ENCODE measurements at places on chromosomes 2 and 18. TPM values are rescaled to one million over a fixed set of nuclear protein-coding genes. Genes with fewer than 3 reads are reported as not detected.
A peak's percentile ranks its signal among the peaks of the same experiment; 100 is the strongest.

GRCh38 chr18:51345848-51346391, 148.4 kb upstream of the MEX3C start:
- DNase-seq, result no peak

GRCh38 chr18:9552616-9553015, 61.7 kb downstream of the PPP4R1 start:
- no peak for DNase-seq

GRCh38 chr2:196274387-196274809, 103.0 kb upstream of the STK17B start:
- DNase-seq, result no peak

- no peak for DNase-seq
These were observed 40.7 kb downstream of the TCF7L1 start for GRCh38 chr2:85173909-85174308.

DNA sequence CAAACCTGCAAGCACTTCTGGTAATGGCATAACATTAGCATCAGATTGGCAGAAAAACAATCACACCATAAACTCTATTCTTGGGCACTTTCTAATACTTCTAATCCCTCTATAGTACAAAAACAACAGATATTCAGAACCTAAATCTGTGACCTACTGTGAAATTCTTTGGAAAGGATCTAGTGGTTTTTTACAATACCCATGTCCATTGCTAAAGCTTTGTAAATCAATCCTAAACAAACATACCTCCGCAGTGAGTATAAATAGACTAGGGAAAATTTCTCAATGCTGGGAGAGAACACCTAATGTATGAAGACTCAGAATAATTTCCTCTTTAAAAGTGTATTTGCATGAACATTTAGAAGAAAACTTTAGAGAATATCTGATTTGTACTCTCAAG, 1098.5 kb upstream of the DDX18 start:
- no peak for DNase-seq

DNA sequence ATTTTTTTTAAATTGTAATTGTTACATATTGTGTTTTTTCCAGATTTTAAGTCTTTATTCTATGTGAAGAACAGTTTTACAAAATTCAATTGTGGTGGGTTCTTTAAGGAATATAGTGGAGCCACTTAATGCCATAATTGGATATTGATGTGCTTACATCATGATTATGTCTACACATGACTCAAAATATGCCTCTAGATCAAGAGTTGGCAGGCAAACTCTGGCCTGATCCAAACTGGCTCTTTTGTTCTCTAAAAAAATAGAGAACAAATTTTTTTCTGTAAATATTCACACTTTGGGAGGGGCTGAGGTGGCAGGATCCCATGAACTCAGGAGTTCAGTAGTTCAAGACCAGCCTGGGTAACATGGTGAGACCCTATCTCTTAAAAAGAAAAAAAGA, 8.3 kb downstream of the EHBP1 start:
- no peak for DNase-seq

DNA sequence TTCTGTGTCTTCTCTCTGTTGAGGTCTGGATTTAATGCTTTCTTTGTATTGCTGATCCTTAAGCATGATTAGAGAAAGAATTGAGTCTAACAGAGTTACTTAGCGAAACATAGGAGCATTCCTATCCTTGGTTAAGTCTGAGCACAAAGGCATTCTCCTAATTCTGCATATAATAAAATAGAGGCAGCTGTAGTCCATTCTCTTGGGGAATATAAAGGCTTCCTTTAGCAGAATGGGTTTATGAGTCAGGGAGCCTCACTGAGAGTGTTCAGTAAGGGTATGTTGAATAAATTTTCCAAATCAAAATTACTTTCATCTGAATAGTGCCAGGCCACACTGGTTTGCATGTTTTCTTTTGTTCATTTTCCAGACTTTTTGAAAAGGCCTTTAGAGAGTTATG, 101.5 kb downstream of the GALNT1 start:
- DNase-seq, result no peak

- no peak for DNase-seq
These were observed 243.2 kb upstream of the BOD1L2 start for GRCh38 chr18:56903686-56904085.

DNA sequence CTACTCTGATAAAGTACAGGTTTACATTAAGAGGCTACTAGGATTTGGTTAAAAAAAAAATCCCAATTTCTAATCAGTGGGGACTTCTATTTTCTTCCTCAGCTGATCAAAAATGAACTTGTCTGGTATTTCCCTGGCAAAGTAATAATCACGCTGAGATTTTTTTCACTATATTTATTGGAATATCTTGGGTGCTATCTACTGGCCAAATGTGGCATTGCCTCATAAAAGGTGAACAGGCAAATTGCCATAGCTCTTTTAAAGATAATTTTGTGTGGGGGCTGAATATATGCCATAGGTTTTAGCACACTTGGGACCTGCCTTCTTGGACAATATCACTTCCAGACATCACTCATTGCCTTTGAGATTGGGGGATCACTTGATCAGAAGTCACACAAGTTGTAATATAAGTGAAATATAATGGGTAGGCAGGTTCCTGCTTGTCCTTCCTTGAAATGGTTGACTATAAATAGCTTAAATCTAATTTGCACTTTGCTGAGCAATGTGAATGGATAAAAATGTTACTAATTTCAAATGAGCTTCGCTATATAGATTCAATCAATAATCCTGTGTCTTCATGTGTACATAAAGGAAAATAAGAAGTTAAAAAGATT, 7.0 kb upstream of the NXPH2 start:
- DNase-seq, result no peak

DNA sequence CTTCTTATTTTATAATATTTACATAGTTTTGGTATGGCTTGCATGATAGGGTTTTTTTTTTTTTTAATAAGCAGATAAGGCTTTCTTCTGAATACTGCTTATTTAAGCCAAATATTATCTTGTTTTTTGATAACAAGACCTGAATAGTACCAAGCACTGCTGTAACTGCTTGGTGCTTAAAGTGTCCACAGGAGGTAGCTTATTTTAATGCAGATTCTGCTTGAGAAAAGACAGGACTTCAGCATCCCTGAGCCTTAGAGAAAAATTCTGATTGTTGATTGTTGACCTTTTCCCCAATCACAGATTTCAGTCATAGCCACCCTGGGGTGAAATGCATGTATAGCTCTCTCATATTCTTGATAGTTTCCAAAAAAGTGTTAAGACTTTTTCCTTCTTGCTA, 336.4 kb downstream of the CTNNA2 start:
- no peak for DNase-seq

DNA sequence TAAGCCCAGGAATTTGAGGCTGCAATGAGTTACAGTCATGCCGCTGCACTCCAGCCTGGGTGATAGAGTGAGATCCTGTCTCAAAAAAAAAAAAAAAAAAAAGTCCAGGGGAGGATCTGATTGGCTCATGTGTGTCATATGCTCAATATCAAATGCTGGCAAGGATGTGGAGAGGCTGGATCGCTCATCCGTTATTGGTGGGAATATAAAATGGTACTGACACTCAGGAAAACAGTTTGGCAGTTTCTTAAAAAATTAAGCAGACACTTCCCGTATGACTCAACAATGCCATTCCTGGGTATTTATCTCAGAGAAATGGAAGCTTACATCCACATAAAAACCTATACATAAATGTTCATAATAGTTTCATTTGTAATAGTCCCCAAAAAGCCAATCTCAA, 68.9 kb downstream of the MEX3C start:
- DNase-seq, result no peak

DNA sequence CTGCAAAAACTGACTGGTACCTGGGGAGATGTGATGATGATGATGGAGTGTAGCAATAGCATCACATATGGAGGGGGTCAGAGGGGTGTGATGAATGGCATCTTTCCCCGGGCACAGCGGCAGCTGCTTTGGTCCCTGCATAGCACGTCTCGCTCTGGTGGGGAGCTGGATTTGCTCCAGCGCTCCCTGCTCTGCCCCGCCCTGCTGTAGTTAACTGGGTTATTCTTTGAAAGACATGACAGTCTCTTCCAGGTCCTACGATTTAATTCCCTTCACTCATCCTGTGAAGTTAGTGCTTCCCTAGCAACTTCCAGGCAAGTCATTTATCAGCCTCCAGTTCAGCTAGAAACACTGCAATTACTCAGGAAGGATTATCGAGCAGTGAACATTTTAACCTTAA, 463.1 kb downstream of the TSN start:
- DNase-seq, result no peak

DNA sequence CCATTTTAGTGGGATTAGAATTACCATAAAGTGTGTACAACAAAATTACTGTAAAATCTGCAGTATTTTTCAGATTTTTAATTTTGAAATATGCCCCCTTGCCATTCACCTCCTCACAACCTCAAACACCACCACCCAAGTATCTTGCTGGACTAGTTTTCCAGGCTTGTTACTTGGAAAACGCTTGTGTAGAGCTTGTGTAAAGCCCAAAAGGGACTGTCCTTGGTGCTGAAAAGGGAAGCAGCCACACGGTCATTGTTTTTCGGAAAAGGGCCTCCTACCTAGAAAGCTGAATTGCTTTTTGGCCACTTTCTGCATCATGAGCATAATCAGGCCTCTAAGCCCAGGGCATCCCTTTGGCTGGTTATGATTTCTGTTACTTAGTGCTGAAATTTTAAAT, 563.4 kb downstream of the LRRTM4 start:
- DNase-seq, result no peak

DNA sequence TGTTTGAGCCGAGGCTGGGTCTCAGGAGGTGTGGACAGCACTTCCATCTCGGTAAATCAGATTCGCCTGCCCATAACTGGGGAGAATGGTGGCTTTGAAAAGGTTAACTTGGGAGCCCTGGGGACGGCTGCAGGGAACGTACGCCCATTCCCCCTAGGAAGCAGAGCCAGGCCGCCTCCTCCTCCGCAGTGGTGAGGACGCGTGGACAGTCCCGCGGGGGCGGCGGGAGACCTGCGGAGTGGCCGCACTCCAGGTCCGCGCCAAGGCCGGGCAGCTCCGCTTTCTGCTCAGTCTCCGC, 845 bp upstream of the MYCN start:
- DNase-seq, result no peak

DNA sequence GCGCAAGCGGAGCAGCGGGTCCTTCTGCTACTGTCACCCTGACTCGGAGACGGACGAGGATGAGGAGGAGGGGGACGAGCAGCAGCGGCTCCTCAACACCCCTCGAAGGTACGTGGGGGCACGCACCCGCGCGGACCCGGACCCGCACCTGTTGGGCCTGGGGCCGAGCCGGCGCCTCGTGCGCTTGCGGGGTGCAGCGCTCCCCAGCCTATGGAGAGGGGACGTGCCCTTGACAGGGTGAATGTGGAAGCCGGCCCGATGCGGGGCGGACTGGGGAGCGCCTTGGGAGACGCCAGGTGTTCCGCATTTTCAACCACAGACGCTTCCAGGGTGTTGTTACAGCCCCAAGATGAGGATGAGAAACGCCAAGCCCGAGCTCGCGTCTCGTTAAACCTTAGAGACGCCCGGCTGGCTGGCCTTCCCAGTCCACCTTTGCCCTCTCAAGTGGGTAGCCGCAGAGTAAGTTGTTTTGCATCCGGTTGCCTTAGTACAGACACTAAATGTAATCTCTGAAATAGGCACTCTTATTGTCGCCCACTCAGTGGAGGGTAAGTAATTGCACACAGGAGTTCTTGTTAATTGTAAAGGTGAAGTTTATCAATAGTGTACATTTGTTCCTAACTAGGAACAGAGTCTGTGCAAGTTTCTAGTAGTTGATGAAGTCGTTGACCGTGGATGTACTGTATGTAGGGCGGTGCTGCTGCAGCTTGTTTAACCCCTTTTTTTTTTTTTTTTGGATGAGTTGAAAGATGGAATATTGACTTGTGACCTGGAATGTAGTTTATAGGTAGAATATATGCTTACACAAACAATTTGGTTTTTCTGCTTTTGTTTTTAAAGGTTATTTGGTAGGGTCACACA, 815 bp downstream of the GMCL1 start:
- no peak for DNase-seq

- DNase-seq, result no peak
These were observed 20.9 kb upstream of the COL6A3 start for GRCh38 chr2:237434866-237435311.

GRCh38 chr2:235669269-235669831, 175.5 kb downstream of the AGAP1 start:
- peak; percentile 69 for DNase-seq

DNA sequence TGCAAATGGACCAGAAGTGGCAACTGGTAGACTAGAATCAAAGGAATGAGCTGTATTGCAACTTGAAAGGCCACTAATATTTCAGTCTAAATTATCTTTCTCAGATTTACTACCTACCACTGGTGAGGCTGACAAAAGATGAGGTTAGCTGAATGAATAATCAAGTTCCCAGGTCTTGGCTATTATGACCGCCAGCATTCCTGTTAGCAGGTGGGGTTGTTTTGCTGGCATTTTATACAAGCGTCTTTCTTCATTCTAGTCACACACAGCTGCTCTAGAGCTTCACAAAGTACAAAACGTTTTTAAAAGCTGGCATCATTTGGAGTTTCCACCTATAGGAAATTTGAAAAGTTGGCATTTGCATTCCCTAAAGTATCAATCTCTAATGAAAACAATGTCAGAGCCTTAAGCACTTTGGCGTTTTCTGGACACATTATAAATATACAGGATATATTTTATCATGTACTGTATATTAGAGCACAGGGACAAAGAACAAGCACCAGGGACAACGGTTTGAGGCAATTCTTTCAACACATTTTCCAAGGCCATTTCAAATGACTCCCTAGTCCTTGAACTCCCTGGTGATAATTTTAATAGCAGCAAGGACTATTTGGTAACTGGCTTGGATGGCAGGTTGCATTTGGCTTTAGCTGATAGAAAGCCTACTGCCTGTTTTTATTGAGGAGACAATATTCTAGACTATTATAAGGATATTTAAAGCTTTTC, 410.2 kb upstream of the CHST9 start:
- no peak for DNase-seq

The YPEL5 gene
- 139 TPM for total RNA-seq

The IL36B gene
- not detected for total RNA-seq

The GEN1 gene
- total RNA-seq, result 15.6 TPM

The UGT1A6 gene
- total RNA-seq, result not detected

The ADGRF3 gene
- total RNA-seq, result 0.11 TPM

The SNORC gene
- total RNA-seq, result 3.1 TPM

The PROKR1 gene
- 2.2 TPM for total RNA-seq

Data from spinal cord (tissue), 10 donors.